ENCODE measurements at places on chromosomes 3 and 15. TPM values are rescaled to one million over a fixed set of nuclear protein-coding genes. Genes with fewer than 3 reads are reported as not detected.

- H3K36me3 ChIP-seq: no peaks in the 10 kb centered on the region
- no peak overlapping the region for H3K27ac ChIP-seq
- H3K27me3 ChIP-seq: no peaks in the 10 kb centered on the region
- H3K4me3 ChIP-seq: no peak overlapping the region
- H3K4me1 ChIP-seq: no peaks in the 10 kb centered on the region
These were observed 9.2 kb upstream of the MUC4 start for GRCh38 chr3:195820901-195821300.

DNA sequence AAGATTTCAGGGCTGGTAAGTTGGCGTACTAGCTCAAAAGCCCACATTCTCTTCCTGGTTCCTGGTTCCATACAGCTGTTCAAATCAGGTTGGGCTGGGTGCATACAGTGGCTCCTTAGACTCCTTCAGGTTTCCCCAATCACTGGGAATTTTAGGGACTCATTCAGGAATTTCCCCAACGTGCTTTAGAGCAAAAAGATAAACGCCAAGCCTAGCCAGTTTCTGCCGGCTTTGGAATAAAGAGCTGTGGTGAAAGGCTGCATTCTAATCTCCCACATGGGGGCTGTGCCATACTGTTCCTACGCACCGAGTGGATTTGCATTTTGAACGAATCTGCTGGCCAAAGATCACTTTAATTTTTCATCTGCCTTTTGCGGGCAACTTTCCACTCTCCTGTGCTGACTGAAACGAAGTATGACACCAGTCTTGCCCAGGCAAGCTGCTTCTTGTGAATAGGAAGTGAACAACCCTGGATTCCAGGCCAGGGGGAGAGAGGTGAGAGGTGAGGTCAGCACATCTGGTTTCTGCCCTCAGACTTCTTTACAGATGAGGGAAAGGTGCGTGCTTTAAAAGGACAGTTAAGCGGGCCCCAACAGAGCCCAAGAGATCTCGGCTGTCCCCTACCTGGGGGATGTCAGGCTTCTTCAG is 184.2 kb upstream of the PDZRN3 start:
- H3K4me3 ChIP-seq: no peak overlapping the region
- no peak overlapping the region for H3K27ac ChIP-seq
- H3K4me1 ChIP-seq: no peaks in the 10 kb centered on the region
- no peaks in the 10 kb centered on the region for H3K36me3 ChIP-seq
- DNase-seq: no peak

DNA sequence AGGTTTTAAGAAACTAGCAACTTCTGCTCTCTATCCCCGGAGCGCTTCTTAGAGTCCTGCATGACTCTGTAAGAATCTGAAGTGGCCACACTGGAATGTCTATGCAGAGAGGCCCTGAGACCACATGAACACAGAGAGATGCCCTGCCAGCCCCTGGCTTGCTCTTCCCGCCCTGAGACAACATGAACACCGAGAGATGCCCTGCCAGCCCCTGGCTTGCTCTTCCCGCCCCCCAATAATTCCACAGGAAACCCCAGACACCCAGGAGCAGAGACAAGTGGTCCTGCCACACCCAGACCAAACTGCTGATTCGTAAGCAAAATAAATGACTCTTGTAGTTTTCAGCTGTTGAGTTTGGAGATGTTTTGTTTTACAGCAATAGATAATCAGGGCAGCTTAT is 166.1 kb downstream of the OSBPL10 start:
- H3K36me3 ChIP-seq: no peaks in the 10 kb centered on the region
- H3K27me3 ChIP-seq: no peaks in the 10 kb centered on the region
- no peak for DNase-seq
- H3K4me3 ChIP-seq: no peak overlapping the region
- no peak overlapping the region for H3K27ac ChIP-seq
- H3K4me1 ChIP-seq: no peaks in the 10 kb centered on the region

GRCh38 chr3:32891365-32891764 is 60.1 kb upstream of the CCR4 start:
- no peak overlapping the region for H3K27ac ChIP-seq
- no peaks in the 10 kb centered on the region for H3K4me1 ChIP-seq
- no peak overlapping the region for H3K4me3 ChIP-seq
- H3K27me3 ChIP-seq: no peaks in the 10 kb centered on the region

DNA sequence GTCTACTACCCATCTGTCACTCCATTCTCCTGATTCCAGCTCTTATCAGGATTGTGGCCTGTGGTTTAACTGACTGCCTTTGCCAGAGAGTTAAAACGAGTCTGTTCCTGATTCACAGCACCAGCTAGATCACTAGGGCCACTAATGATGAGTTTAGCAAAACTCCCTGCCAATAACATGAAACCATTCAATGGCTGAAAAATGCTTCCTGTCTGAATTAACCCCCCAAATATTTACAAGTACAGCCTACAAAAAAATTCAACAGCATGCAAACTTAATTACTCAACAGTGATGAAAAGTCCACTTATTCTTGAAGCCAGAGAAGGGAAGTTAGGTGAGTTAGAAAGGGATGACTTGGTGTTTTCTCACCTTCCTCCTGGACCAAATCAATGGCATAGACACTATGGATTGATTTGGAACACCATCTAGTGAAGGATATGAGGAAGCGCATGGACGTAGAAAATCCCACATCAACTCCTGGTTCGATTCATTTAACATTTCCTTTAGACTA is 141.4 kb downstream of the TGFBR2 start:
- no peaks in the 10 kb centered on the region for H3K27me3 ChIP-seq
- H3K36me3 ChIP-seq: no peaks in the 10 kb centered on the region
- no peaks in the 10 kb centered on the region for H3K4me1 ChIP-seq
- H3K27ac ChIP-seq: no peak overlapping the region

- H3K27ac ChIP-seq: no peak overlapping the region
- H3K4me3 ChIP-seq: no peak overlapping the region
- DNase-seq: no peak
- H3K36me3 ChIP-seq: no peaks in the 10 kb centered on the region
These were observed 6.2 kb downstream of the PAK6 start for GRCh38 chr15:40244961-40245523.

- H3K27ac ChIP-seq: no peak overlapping the region
- H3K27me3 ChIP-seq: no peaks in the 10 kb centered on the region
- peaks cover 9% of the 10 kb centered on the region for H3K4me1 ChIP-seq
These were observed 20.8 kb downstream of the LYSMD4 start for GRCh38 chr15:99712415-99712814.

GRCh38 chr15:40471105-40471807 is 472 bp downstream of the CHST14 start:
- H3K4me1 ChIP-seq: no peaks in the 10 kb centered on the region
- peak; percentile 75 for DNase-seq
- H3K27me3 ChIP-seq: no peaks in the 10 kb centered on the region
- no peaks in the 10 kb centered on the region for H3K36me3 ChIP-seq
- peak overlapping the region; percentile 66 for H3K4me3 ChIP-seq

DNA sequence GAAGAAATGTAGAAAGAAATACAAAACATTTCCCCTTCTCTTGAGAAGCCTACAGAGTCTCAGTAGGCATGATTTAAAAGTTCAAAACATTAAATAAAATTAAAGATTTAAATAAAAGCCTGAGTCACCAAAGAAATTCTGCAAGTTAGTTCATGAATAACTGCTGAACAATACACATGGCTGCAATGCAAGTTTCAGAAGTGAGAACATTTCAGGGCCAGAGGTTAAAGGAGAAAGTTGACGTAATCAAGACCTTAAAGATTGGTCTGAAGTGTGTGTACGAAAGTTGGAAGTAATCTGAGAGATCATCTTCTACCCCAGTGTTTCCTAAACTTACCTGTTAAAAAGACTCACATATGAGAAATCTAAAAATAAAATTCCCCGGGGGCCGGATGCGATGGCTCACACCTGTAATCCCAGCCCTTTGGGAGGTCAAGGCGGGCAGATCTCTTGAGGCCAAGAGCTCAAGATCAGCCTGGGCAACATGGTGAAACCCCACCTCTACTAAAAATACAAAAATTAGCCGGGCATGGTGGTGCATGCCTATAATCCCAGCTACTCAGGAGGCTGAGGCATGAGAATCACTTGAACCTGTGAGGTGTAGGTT is 108.7 kb upstream of the PHLDB2 start:
- no peaks in the 10 kb centered on the region for H3K36me3 ChIP-seq
- H3K4me1 ChIP-seq: no peaks in the 10 kb centered on the region
- DNase-seq: no peak
- H3K27me3 ChIP-seq: no peaks in the 10 kb centered on the region

DNA sequence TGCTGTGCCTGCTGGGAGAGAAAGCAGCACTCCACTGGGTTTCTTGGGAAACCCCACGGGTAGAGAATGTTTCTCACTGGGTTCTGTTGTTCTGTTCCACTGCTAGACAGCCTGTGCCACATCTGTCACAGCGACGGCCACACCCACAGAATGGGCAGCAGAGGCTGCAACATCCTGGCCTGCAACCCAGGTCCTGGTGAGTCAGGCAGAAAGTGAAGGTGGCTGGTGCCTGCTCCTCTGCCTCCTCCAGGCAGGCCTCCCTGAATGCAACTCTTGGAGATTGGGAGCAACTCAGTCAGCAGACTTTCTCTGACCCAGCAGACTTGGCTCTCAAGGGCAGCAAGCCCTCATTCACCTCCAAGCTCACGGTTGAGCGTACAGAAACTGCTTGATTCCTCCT is 13.0 kb downstream of the C3orf18 start:
- no peak overlapping the region for H3K27ac ChIP-seq
- H3K4me3 ChIP-seq: no peak overlapping the region
- H3K27me3 ChIP-seq: no peaks in the 10 kb centered on the region
- H3K36me3 ChIP-seq: no peaks in the 10 kb centered on the region

- H3K4me3 ChIP-seq: no peak overlapping the region
- no peaks in the 10 kb centered on the region for H3K27me3 ChIP-seq
- no peaks in the 10 kb centered on the region for H3K36me3 ChIP-seq
These were observed 73.0 kb upstream of the TPM1 start for GRCh38 chr15:62969442-62970089.

- no peaks in the 10 kb centered on the region for H3K4me1 ChIP-seq
- H3K36me3 ChIP-seq: no peaks in the 10 kb centered on the region
- DNase-seq: no peak
- no peak overlapping the region for H3K27ac ChIP-seq
These were observed 32.8 kb upstream of the FAM107A start for GRCh38 chr3:58609990-58610389.

DNA sequence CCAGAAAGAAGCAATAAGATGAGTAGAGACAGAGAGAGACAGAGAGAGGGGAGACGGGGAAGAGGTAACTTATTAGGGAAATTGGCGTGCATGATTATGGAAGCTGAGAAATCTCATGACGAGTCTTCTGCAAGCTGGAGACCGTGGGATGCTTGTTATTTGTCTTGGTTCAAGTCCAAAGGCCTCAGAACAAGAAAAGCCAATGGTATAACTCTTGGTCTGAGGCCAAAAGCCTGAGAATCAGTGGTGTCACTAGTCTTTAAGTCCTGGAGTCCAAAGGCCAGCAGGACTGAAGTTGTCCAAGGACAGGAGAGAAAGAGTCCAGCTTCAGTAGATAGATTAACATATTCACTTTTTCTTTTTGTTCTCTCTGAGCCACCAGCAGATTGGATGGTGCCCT is 613.6 kb downstream of the CADM2 start:
- DNase-seq: no peak
- no peak overlapping the region for H3K27ac ChIP-seq
- H3K4me3 ChIP-seq: no peak overlapping the region
- no peaks in the 10 kb centered on the region for H3K27me3 ChIP-seq
- no peaks in the 10 kb centered on the region for H3K4me1 ChIP-seq

DNA sequence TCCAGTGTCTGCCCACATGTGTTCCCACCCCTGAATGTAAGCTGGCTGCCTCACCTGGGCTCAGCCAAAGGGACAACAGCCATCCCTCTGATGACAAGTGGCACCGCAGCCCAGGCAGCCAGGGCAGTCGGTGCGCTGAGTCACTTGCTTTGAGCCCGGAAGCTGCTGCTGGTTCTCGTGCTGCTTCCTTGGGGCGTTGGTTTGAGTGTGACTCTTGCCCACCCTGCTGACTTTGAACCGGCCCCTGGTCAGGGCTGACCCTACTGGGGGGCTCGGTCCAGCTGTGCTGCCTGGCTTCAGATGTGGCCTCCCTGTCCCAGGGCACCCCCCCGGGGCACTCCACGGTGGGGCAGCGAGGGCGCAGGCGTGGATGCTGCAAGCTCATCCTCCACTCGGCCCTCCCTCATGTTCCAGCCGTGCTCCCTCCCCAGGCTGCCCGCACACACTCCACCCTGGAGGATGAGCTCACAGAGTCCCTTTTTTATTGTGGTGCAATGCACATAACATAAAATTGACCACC is 62.1 kb downstream of the EFCAB12 start:
- no peak overlapping the region for H3K27ac ChIP-seq
- H3K4me1 ChIP-seq: no peaks in the 10 kb centered on the region
- H3K36me3 ChIP-seq: no peaks in the 10 kb centered on the region
- no peak overlapping the region for H3K4me3 ChIP-seq

GRCh38 chr3:120689395-120689794 is 7.4 kb upstream of the HGD start:
- no peak overlapping the region for H3K4me3 ChIP-seq
- no peaks in the 10 kb centered on the region for H3K36me3 ChIP-seq
- no peak for DNase-seq
- peaks cover 18% of the 10 kb centered on the region for H3K4me1 ChIP-seq
- H3K27ac ChIP-seq: no peak overlapping the region

GRCh38 chr15:92770641-92771040 is 115.1 kb upstream of the FAM174B start:
- DNase-seq: no peak
- H3K36me3 ChIP-seq: no peaks in the 10 kb centered on the region
- H3K4me1 ChIP-seq: no peaks in the 10 kb centered on the region
- H3K27ac ChIP-seq: no peak overlapping the region
- H3K27me3 ChIP-seq: no peaks in the 10 kb centered on the region

GRCh38 chr3:14831916-14832450 is 13.2 kb downstream of the FGD5 start:
- no peaks in the 10 kb centered on the region for H3K36me3 ChIP-seq
- DNase-seq: no peak
- no peaks in the 10 kb centered on the region for H3K27me3 ChIP-seq
- H3K27ac ChIP-seq: no peak overlapping the region
- H3K4me1 ChIP-seq: no peaks in the 10 kb centered on the region
- H3K4me3 ChIP-seq: no peak overlapping the region

The PRSS50 gene
- polyA plus RNA-seq: 2.2 TPM

The TMC3 gene
- polyA plus RNA-seq: 0.05 TPM

The CATSPER2 gene
- polyA plus RNA-seq: 8.3 TPM

Measured in pancreas (tissue), 10 donors.